ENCODE measurements at places on chromosomes 4 and X.

GRCh38 chr4:151415978-151416377 is 7.0 kb downstream of the FHIP1A start:
- DNase-seq: no peak

- no peak for DNase-seq
Measured at GRCh38 chrX:19382555-19383145, 38.9 kb downstream of the PDHA1 start.

DNA sequence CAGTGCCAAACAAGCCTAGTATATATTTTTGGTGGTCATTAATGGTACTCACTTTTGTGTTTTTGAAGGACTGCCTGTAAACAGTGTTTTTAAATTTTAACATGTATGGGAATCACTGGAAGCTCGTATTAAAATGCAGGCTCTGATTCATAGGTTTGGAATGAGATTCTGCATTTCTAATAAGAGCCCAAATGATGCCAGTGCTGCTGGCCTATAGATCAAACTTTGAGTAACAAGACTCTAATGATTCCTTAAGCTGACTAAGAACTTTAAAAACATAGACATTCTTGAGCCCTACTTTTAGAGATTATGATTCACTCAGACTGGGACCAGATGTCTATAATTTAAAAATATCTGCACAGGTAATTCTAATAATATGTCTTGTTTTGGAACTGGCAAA is 823.2 kb upstream of the LCORL start:
- DNase-seq: no peak

DNA sequence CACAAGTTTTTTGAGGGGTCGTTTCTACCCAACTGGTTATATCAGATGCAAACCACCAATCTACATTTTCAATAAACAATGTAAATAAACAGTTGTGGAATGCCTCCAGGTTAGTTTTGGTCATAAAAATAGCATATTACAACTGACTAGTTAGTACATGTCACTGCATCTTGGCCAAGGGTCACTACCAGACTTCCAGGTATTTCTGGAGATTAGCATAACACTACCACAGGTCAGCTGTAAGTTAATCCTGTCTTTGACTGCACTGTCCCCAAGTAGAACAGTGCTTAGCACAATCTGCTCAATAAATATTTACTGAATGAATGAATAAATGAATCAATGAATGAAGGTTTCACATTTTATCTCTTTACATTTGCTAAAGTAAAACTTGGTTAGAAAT is 64.4 kb downstream of the TBC1D19 start:
- DNase-seq: no peak

DNA sequence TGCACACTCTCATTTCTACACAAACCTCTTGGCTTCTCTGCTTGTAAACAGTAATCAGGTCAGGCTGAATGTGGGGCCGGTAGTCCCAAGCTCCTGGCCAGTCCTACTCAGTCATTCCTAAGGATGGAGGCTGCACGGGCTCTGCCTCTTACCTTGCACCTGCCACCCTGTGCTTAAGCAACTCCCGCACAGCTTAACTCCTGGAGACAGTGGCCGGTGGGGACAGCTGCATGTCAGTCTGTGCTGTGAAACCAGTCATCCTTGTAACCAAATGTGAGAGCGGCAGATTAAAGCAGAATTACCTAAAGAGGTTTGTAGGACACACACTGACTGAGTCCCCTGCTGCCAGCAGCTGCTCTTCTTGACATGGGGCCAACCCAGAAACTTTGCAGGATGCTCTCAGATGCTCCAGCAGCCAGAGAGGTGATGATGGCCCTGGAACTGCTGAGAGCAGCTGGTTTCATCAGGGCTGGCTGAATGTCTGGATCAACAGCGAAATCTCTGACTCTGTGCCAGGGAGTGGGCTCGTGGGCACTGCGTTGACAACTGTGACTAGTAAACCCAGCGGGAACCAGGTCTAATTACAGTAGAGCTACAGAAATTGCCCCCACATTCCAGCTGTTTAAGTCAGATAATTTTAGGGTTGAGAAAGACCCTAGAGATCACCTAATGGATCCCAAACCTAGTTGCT is 123.7 kb downstream of the ANAPC4 start:
- no peak for DNase-seq

GRCh38 chrX:44675362-44676024 is 132.8 kb upstream of the FUNDC1 start:
- DNase-seq: no peak

GRCh38 chrX:55839485-55839884 is 121.9 kb downstream of the RRAGB start:
- DNase-seq: no peak

GRCh38 chr4:54780149-54780495 is 122.4 kb downstream of the KIT start:
- no peak for DNase-seq

GRCh38 chrX:119017077-119017476 is 42.7 kb downstream of the LONRF3 start:
- no peak for DNase-seq

- no peak for DNase-seq
Measured at GRCh38 chrX:39507617-39508299, 590.0 kb downstream of the BCOR start.

DNA sequence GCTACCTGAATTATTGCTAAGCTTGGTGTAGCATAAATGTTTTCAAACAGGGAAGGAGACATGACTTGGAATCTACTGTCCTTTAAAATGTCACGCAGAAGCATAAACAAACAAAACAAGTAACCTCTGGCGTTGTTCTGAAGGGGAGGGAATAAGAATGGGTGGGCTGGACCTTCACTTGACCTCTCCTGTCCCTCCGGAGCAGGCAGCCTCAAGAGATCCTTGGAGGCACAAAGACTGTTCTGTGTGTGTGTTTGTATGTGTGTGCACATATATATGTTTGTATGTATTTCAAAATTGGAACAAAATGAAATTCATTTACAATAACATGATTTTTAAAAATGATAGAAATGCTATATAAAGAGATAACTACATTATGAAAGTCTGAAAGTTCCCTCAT is 91.3 kb upstream of the DCLK2 start:
- no peak for DNase-seq

- no peak for DNase-seq
Measured at GRCh38 chr4:162154862-162155540, 8.8 kb downstream of the FSTL5 start.

DNA sequence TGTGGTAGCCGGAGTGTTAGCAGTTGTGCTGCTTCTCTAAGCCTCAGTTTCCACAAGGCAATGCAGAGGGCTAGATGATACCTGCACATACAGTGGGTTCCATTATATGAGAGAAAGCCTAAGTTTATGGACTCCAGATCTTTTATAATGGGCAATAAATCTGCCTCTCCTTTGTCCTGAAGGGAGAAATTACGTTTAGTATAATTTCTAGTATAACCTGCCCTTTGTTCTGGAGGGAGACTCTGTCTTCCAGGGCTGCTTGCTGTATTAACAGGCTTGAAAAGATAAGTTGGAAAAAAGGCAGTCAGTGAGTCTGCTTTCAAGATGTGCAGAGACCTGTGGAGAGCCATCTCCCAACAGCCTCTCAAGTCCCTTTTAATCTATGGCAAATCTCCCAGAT is 42.8 kb downstream of the ZNF81 start:
- DNase-seq: no peak

GRCh38 chr4:109559625-109559982 is 442 bp upstream of the MCUB start:
- DNase-seq: no peak

DNA sequence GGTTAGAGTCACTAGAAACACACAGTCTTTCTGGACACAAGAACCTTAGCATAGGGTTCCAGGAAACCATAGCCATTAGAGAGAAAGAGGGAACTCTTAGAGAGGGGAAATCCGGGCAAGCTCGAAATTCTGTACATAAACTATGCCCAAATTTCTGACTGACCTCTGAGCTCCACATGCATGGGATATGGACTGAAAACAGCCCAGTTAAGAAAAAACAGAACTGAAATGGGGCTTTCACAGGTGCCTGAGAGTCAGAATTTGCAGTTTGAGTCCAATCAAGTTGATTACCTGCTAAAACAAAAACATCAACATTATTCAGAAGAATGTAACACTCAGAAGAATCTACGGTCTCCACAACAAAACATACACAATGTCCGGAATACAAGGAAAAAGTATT is 13.1 kb downstream of the DCHS2 start:
- DNase-seq: no peak

GRCh38 chrX:30488092-30488491 is 89.5 kb downstream of the TASL start:
- DNase-seq: no peak

DNA sequence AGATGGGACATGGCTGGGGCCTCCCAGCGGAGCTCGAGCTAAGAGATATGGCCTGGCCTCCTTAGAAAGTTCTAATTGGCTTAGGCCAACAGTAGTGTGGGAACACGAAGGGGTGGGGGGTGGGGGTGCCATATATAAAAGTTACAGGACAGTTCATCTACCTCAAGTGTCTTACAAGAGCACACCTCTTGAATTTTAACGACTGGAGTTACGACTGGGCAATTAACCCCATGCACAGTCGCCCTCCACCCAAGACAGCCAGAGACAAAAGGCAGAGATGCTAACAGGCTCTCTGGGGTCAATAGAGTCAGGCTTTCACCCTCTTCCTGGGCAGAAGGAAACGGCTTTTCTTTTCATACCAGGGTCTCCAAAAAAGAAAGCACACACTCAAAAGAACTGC is 302.2 kb downstream of the BCOR start:
- no peak for DNase-seq

DNA sequence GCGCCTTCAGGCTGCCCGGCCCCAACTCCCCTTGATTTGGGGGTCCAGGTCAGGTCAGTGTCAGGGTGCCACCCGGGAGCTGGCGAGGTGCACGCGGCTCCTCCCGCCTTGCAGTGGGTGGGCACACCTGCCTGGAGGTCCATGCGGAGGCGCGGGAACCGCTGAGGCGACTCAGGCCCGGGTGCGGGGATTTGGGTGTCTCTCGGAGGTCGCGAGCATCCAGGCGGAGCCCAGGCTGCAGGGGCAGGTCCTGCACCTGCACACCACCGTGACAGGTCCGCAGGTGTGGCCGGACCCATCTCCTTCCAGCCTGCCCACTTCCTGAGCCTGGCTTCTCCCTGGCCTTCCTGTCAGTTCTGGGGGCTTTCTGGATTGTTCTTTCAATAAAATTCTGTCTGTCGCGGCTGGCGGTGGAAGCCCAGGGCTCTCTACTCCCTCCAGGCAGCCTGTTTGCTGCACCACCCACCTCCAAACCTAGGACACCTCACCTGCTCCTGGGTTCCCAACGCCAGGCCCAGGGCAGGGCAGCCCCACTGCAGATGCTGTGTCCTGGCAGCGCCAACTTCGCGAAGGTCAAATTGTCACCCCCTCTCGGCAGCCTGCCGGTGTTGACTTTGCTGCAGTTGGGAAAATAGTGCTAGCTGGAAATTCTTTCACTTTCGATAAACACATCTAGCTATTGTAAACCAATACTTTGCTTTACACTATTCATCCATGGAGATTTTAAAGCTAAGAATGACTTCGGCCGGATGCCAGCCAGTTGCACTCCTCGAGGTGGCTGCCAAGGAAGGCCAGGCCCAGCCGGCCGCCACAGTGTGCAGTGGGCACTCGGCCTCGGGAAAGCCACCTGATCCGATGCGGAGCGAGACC is 35.9 kb downstream of the FGFRL1 start:
- DNase-seq: no peak

GRCh38 chrX:151505796-151506195 is 57.7 kb upstream of the PASD1 start:
- DNase-seq: no peak

GRCh38 chrX:141641138-141641537 is 51.6 kb downstream of the SPANXA2 start:
- no peak for DNase-seq

DNA sequence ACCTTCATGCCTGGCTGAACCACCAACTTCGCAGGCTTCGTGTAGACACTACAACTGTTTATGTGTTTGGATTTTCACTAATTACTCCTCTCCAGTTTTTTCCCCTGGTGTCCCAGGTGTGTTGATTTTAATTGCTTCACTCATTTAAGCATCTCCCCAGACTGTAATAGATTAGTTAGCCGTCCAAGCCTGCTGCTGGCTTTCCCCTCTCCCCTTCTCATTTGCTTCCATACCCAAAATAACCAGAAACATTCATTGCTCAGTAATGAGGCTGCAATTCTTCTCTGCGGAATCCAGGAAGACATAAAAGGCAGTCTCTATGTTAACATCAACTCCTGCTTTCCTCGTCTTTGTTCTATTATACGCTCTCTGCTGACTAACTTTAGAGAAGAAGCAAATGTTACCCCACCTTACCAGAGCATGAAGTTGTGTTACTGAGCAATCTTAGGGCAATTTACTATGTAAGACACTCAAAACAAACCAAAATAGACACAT is 37.9 kb upstream of the SCRG1 start:
- DNase-seq: no peak

GRCh38 chrX:48667509-48667908 is 16.1 kb upstream of the WAS start:
- DNase-seq: no peak

GRCh38 chr4:105633241-105633640 is 75.2 kb downstream of the INTS12 start:
- no peak for DNase-seq

DNA sequence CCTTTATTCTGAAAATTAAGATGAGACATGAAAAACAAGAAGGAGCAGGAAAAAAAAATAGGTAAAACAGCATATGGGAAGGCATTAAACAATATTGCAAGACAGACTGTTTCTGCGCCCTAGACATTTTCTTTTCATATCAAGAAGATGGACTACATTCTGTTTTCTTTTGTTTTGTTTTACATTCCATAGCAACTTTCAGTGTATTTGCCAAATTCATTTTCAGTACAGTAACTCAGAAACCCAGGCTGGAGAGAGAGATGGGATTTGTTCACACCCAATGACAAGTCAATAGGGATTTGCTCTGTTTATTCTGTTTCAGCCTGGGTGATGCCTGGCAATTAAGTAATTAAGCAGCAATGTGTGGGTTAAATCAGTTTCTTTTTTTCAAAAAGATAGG is 892.8 kb upstream of the DIAPH2 start:
- no peak for DNase-seq

DNA sequence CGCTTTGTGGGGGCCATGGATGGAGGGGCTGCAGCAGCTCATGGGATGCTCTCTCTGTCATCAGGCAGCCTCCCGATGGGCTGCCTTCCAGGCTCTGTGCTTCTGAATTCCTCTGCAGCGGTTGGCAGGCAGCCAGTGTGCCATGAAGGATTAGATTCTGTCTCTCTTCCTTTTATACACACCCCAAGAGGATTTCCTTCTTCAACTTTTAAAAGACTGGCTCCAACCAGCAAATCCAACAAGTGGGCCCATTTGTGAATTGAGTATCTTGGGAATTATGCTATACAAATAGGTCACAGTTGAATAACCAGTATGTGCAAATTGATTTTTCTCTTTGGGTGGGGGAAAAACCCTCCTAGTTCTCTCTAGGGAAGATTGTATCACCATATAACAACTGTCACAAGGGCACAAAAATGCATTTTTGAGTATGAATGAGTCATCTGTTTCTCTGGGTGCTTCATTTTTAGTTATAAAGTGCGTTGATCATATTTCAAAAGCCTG is 96.8 kb upstream of the FAT1 start:
- no peak for DNase-seq

- no peak for DNase-seq
Measured at GRCh38 chr4:139559089-139559479, 3.1 kb upstream of the SETD7 start.

- no peak for DNase-seq
Measured at GRCh38 chrX:148047200-148047599, 66.1 kb downstream of the FMR1NB start.

Data from vagina (tissue), 2 donors.